ENCODE measurements at places on chromosomes 11 and 22.

DNA sequence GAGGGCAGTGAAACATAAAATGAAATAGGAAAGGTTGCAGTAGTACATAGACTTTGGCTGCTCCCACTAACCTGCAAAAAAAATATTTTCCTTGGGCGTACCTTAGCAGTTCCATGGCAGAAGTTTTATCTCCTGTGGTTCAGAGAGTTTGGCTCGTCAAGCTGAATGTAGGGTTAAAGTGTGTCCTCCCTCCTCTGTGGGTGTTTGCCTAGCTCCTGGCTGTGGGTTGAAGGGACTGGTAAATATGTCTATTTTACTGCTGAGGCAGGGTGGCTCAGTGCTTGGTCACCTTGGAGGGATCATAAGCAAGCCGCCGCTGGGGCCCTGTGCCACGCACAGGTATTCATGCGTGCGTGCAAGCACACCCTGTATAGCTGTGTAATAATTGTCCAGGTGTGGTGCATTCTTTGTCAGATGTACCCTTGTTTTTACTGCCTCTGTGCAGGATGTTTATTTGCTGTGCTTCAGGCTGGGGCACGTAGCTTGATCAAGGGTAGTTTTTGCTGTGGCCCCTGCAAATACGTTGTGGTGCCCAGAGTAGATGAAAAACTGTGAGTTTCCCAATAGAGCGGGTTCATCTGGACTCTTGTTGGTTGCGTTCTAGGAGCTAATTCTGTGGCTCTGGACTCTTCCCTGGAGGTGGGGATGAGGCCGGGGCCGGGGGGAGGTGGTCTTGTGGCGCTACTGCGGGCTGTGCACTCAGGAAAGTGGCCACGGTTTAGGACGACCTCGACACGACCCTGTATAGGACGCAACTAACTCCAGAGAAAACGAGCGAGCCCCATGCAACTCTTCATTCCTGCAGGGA is 732 bp upstream of the SORL1 start:
- no peak for DNase-seq

GRCh38 chr11:60288531-60288930 is 8.1 kb downstream of the MS4A4A start:
- no peak for DNase-seq

DNA sequence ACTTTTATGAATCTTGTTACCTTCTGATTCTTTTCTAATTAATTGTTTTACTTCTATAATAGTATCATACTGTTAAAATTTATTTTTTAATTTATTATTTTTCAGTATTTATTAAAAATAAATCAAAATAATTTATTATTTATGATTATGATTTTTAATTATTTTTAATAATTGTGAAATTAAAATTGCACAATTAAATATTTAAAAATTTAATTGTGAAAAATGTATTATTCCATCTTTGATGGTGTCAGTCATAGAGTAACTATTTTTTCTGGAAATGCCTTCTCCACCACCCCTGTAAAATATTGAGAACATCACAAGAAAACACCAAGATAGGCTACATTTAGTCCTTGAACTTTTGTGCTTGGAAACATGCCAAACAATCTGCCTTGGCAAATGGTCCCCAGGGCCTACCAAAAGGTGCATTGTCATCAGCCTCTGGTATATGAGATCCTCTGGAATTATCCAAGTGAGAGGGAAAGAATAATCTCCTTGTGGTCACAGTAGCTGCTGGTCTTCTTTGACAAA is at the start of gene OR8H2:
OR8H2 (plus strand) TSS at position 478 of the 528 bp plus-strand sequence. CDS start 1,356 bp downstream, outside the sequence.
- DNase-seq: no peak

DNA sequence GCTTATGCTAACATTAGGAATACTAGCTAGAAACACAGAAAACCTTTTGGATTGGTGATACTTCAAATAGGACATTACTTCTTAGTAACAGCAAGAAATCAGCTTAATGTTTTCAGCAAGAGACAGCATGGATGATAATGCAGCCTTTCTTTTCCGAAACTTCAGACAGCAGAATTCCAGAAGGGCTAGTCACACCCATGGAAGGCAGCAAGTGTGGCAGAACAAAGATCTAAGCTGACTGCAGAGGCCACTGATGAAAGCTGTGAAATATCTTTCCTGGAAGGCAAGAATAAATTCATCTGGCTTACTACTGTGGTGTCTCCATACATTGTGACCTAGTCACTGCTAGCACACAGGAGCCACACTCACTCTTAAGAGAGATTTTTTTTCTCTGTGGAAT is 100.3 kb downstream of the CCDC83 start:
- DNase-seq: no peak

GRCh38 chr11:126360049-126360446 is 4.6 kb downstream of the ST3GAL4 start:
- no peak for DNase-seq

DNA sequence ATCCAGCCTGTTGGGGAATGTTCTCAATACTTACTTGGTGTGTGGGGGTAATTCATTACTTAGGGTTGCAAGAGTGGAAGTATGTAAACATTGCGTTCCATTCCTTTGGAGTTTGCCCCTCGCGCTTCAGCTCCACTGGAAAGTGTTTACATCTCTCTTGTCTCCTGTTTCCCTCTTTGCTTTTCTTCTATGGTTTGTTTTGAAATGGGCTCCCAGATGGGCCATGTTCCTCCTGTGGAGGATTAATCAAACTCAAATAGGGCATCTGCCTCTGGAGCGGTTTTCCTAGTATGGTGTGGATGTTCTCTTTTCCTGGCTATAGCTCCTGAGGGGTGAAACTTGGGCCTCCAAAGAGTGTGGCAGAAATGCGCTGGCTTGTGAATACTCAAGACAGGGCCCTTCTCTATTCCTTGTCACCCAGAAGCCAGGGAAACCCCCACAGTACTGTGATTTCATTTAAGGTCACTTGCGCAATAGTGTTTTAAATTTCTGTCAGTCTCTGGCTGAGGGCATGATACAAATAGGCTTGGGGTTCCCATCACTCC is 51.9 kb downstream of the CD44 start:
- no peak for DNase-seq

- no peak for DNase-seq
Measured at GRCh38 chr11:80873310-80873999, 1432.6 kb upstream of the TENM4 start.

GRCh38 chr11:125263268-125263790 is 98.8 kb downstream of the PKNOX2 start:
- DNase-seq: no peak

Measured in DMS 273 treated with DMSO at 0.1 percent for 48 hours (cell line).